ENCODE measurements at places on chromosomes 5 and 9.

DNA sequence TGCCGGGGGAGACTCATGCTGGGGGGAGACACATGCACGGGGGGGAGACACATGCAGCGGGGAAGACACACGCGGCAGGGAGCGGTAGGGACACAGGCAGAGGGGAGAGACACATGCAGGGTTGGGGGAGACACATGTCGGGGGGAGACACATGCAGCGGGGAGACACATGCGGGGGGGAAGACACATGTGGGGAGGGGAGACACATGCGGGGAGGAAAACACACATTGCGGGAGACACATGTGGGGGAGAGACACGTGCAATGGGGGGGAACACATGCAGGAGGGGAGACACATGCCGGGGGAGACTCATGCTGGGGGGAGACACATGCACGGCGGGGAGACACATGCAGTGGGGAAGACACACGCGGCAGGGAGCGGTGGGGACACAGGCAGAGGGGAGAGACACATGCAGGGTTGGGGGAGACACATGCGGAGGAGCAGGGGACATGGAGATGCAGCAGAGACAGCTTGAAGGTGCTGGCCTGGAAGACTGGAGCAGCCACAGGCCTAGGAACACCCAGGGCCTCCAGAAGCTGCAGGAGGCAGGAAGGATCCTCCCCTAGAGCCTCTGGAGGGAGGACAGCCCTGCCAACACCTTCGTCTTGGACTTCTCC is 20.3 kb upstream of the OLFM1 start:
- peaks cover 3% of the 10 kb centered on the region for H3K27me3 ChIP-seq
- H3K27ac ChIP-seq: no peak overlapping the region
- no peaks in the 10 kb centered on the region for H3K36me3 ChIP-seq
- no peaks in the 10 kb centered on the region for H3K4me1 ChIP-seq
- H3K4me3 ChIP-seq: no peak overlapping the region

DNA sequence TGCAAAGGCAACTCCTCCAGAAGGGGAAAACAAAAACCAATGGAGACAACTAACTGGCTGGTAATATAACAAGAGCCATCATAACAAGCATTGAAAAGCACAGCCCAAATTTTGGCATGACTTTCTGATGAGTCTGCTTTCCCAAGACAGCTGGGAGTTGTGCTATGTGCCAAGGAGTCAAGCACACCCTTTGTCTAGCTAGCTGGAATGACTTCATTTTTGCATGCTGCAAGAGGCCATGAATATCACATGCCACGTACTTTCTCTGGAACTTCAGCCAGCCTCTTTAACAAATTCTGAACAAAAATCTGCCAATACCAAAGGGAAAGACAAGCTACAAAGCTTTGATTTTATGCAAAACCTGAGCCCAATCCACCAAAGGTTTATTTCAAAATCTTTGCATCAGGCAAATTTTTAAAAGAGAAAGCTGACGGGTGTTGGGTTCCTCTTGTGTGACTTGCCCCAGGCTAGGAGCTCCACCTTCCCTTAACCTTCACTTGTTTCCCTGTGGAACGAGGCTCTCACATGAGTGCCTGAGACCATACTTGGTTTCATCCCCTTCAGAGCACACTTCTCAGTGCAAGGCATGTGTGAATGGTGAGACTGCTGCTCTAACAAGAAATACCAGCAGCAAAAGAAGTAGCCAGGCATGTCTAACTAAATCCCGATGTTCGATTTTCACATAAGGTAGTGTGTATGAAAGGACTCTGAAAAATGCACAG is 47.3 kb downstream of the S1PR3 start:
- H3K27me3 ChIP-seq: peaks cover 11% of the 10 kb centered on the region
- no peak overlapping the region for H3K4me3 ChIP-seq
- no peaks in the 10 kb centered on the region for H3K4me1 ChIP-seq
- no peak for DNase-seq

GRCh38 chr9:35852876-35853865 is 17.0 kb downstream of the OR13J1 start:
- H3K4me3 ChIP-seq: no peak overlapping the region
- no peak overlapping the region for H3K27ac ChIP-seq

- H3K4me3 ChIP-seq: no peak overlapping the region
- no peaks in the 10 kb centered on the region for H3K27me3 ChIP-seq
- no peaks in the 10 kb centered on the region for H3K4me1 ChIP-seq
- H3K36me3 ChIP-seq: no peaks in the 10 kb centered on the region
- no peak overlapping the region for H3K27ac ChIP-seq
- DNase-seq: no peak
Measured at GRCh38 chr5:32059761-32060530, 114.2 kb downstream of the GOLPH3 start.

GRCh38 chr5:174328631-174329299 is 283.3 kb downstream of the NSG2 start:
- no peaks in the 10 kb centered on the region for H3K27me3 ChIP-seq
- H3K27ac ChIP-seq: no peak overlapping the region
- H3K4me3 ChIP-seq: no peak overlapping the region
- no peaks in the 10 kb centered on the region for H3K36me3 ChIP-seq
- DNase-seq: no peak

DNA sequence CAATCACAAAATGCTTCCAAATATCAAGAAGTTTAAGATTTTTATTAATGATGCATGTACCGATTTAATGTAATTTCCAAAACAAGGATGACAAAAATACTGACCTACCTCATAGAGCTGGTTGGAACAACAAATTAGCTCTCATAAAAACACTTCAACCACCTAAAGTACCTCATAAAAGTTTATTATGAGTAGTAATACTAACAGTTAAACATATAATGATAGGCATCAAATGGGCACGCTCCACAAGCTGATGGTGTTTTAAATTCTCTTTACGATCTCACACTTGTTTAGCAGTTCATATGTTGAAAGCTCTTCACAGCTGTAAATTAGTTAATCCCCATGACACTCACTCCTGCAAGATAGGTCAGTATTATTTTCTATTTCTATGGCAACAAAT is 150.0 kb upstream of the KIF2A start:
- no peaks in the 10 kb centered on the region for H3K36me3 ChIP-seq
- H3K27me3 ChIP-seq: no peaks in the 10 kb centered on the region
- DNase-seq: no peak
- no peak overlapping the region for H3K4me3 ChIP-seq
- no peak overlapping the region for H3K27ac ChIP-seq
- H3K4me1 ChIP-seq: no peaks in the 10 kb centered on the region

DNA sequence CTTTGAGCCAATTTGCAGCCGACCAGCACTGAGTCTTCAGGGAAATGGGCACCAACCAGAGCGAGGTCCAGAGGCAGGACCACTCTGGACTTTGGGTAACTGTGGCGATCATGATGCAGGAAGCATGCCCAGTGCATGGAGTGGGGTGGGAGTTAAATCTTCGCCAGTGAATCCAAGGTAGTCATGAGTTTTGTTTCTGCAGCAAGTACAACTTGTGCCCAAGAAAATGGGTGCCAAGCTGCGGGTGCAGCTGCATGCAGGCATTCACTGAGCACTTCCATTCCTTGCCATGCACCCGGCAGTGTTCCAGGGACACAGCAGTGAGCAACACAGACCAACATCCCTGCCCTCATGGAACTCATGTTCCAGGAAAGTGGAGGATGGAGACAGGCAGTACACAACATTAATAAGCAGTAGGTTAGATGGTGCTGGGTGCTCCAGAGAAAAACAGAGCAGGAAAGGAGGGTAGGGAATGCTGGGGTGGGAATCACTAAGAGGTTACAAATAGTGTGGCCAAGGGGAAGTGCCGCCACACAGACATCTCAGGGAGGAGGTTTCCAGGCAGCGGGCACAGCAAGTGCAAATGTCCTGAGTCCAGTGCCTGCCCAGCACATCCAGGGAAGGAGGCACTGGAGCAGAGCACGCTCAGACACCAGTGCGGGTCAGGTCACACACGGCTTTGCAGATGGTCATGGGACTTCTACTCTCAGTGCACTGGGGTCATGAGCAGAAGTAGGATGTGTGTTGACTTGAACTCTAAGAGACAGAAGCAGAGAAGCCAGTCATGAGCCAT is 48.2 kb upstream of the LMX1B start:
- H3K36me3 ChIP-seq: no peaks in the 10 kb centered on the region
- H3K27ac ChIP-seq: no peak overlapping the region
- peaks cover 1% of the 10 kb centered on the region for H3K4me1 ChIP-seq
- no peak overlapping the region for H3K4me3 ChIP-seq
- peaks cover 38% of the 10 kb centered on the region for H3K27me3 ChIP-seq

GRCh38 chr9:16950051-16950450 is 79.6 kb upstream of the BNC2 start:
- no peaks in the 10 kb centered on the region for H3K36me3 ChIP-seq
- no peak overlapping the region for H3K4me3 ChIP-seq
- no peak for DNase-seq
- H3K4me1 ChIP-seq: no peaks in the 10 kb centered on the region
- no peak overlapping the region for H3K27ac ChIP-seq

GRCh38 chr5:31193591-31194467 is at the start of gene CDH6:
CDH6 (plus strand) TSS chr5:31193686; CDS start chr5:31267474, 73,788 bp downstream.
- peaks cover 46% of the 10 kb centered on the region for H3K27me3 ChIP-seq
- peaks cover 2% of the 10 kb centered on the region for H3K4me1 ChIP-seq
- DNase-seq: peak; percentile 26
- H3K36me3 ChIP-seq: no peaks in the 10 kb centered on the region

DNA sequence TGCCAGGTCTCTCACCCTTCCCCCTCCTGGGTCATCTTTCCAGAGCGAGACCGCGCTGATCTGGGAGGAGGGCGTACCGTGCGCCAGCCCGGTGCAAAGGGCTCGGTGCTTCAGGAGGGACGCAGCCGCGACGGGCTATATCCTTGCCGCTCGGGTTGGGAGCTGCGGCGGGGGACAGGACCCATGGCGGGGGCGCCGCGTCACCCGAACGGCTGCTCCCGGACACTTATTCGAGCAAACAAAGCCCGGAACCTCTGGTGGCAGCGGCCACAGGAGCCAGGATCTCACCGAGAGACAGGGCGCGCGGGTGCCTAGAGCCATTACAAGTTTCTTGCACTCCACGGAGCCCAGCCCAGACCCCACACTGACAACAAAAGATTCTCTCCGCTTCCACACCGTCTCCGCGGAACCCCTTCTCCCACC is 1.3 kb downstream of the SEMA6A start:
- peaks cover 81% of the 10 kb centered on the region for H3K27me3 ChIP-seq
- DNase-seq: peak; percentile 43
- H3K4me3 ChIP-seq: peak overlapping the region; percentile 60
- peaks cover 21% of the 10 kb centered on the region for H3K4me1 ChIP-seq

- H3K36me3 ChIP-seq: no peaks in the 10 kb centered on the region
- no peak for DNase-seq
- no peaks in the 10 kb centered on the region for H3K27me3 ChIP-seq
- no peak overlapping the region for H3K27ac ChIP-seq
- no peak overlapping the region for H3K4me3 ChIP-seq
Measured at GRCh38 chr5:110269478-110270142, 456.9 kb downstream of the TMEM232 start.
